ENCODE measurements at places on chromosomes 1 and 21.

DNA sequence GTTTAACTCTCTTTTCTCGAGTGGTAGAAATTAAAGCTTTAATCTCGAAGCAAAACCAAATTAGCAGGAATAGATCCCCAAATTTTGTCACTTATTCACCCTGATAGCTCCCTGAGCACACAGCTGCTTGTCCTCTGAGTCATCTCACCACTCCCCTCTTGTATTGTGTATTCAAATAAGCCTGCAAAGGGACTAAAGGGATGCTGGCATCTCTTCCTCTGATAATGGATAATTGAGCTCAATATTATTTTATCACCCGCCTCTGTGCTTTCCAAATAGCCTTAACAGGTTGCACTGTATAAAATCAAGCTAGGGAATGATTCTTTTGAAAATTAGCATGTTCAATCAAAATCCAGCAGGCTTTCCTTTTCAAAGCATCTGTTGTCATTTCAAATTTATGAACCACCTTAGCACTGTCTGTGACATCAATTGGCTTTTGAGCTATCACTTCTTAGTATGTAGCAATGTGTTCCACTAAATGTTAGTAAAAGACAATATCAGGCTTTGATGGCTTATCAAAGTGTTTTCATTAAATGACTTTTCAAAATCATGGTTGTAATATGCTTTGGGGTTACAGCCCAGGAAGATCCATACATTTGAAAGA is 561.6 kb downstream of the PLA2G4A start:
- DNase-seq = no peak
- no peaks in the 10 kb centered on the region for H3K36me3 ChIP-seq
- peaks cover 1% of the 10 kb centered on the region for H3K4me1 ChIP-seq
- no peak overlapping the region for H3K27ac ChIP-seq

DNA sequence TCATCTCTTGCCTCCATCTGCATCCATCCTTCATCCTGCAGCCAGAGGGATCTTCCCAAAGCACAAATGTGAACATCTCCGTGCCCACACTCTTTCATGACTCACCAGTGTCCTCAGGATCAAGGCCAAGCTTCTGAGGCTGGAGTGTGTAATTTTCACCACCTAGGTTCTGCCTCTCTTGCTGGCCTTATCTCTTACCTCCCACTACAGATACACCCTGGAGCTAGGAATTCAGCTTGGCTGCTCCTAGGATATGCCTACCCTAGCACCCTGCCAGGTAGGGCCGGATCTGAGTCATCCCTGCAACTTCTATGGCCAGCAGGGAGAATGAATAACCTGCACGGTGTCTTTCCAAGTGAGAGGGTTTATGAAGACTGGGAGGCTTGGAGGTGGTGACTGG is 208.7 kb upstream of the CSF3R start:
- no peaks in the 10 kb centered on the region for H3K27me3 ChIP-seq
- H3K27ac ChIP-seq = no peak overlapping the region
- no peaks in the 10 kb centered on the region for H3K36me3 ChIP-seq
- no peak for DNase-seq
- no peak overlapping the region for H3K4me3 ChIP-seq
- no peaks in the 10 kb centered on the region for H3K4me1 ChIP-seq

GRCh38 chr1:184621260-184621659 is 133.4 kb downstream of the EDEM3 start:
- H3K27ac ChIP-seq = no peak overlapping the region
- peaks cover 4% of the 10 kb centered on the region for H3K36me3 ChIP-seq
- no peak for DNase-seq

GRCh38 chr1:117828201-117828600 is 101.2 kb downstream of the GDAP2 start:
- H3K36me3 ChIP-seq = no peaks in the 10 kb centered on the region
- H3K27me3 ChIP-seq = no peaks in the 10 kb centered on the region
- DNase-seq = no peak

- DNase-seq = no peak
- no peaks in the 10 kb centered on the region for H3K27me3 ChIP-seq
- no peak overlapping the region for H3K27ac ChIP-seq
- no peak overlapping the region for H3K4me3 ChIP-seq
Observed at GRCh38 chr1:229629261-229629660, 3.2 kb downstream of the URB2 start.

DNA sequence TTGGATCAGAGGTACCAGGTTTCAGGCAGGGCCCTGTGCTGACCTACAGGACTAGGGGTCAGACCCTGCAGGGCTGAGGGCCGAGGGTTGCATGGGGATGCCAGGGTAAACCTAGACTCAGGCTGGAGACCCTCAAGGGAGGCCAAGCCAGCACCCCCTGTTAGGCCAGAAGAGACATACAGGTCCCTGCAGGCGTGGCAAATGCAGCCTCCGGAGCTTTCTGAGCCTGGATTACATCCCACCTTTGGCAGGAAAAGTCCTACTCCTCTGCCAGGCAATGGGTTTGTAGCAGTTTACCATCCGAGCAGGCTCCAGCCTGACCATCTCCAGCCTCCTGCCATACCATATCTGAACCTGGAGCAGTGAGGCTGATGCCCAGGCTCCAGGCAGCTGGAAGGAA is 425.3 kb downstream of the NPHP4 start:
- no peaks in the 10 kb centered on the region for H3K27me3 ChIP-seq
- no peak overlapping the region for H3K4me3 ChIP-seq
- no peaks in the 10 kb centered on the region for H3K4me1 ChIP-seq
- no peaks in the 10 kb centered on the region for H3K36me3 ChIP-seq

DNA sequence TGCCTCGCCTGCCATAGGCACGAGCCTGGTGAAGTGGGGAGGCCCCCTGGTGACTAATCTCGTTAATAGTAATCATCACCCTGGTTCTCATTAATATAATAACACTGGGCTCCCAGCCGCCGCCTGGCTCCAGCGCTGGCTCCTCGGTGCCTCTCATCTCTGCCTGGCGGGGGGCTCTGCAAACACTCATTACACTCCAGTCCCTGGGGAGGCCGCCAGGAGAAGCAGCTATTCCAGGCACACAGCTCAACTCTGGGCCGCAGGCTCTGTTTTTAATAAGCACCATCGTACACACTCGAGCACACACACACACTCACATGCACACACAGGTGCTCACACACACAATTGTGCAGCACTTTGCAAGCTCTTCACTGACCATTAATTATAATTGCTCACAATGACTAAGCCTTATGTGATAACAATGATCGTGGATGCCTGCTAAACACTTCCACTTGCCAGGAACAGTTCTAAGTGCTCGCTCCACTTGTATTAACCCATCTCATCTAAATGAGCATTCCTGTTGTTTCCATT is 52.2 kb downstream of the SDC3 start:
- no peak overlapping the region for H3K27ac ChIP-seq
- no peaks in the 10 kb centered on the region for H3K27me3 ChIP-seq
- peaks cover 28% of the 10 kb centered on the region for H3K4me1 ChIP-seq
- no peak for DNase-seq
- no peak overlapping the region for H3K4me3 ChIP-seq
- no peaks in the 10 kb centered on the region for H3K36me3 ChIP-seq

- H3K4me3 ChIP-seq = no peak overlapping the region
- H3K27me3 ChIP-seq = no peaks in the 10 kb centered on the region
- H3K27ac ChIP-seq = no peak overlapping the region
- H3K4me1 ChIP-seq = no peaks in the 10 kb centered on the region
- no peaks in the 10 kb centered on the region for H3K36me3 ChIP-seq
Observed at GRCh38 chr1:82507011-82507410, 706.3 kb downstream of the ADGRL2 start.

- H3K36me3 ChIP-seq = no peaks in the 10 kb centered on the region
- H3K4me3 ChIP-seq = no peak overlapping the region
- no peak overlapping the region for H3K27ac ChIP-seq
- no peak for DNase-seq
- H3K4me1 ChIP-seq = peaks cover 4% of the 10 kb centered on the region
- H3K27me3 ChIP-seq = no peaks in the 10 kb centered on the region
Observed at GRCh38 chr1:117037802-117038201, 22.3 kb upstream of the TTF2 start.

- H3K4me1 ChIP-seq = no peaks in the 10 kb centered on the region
- no peak overlapping the region for H3K27ac ChIP-seq
- no peaks in the 10 kb centered on the region for H3K36me3 ChIP-seq
Observed at GRCh38 chr1:8984990-8985389, 39.3 kb downstream of the CA6 start.

DNA sequence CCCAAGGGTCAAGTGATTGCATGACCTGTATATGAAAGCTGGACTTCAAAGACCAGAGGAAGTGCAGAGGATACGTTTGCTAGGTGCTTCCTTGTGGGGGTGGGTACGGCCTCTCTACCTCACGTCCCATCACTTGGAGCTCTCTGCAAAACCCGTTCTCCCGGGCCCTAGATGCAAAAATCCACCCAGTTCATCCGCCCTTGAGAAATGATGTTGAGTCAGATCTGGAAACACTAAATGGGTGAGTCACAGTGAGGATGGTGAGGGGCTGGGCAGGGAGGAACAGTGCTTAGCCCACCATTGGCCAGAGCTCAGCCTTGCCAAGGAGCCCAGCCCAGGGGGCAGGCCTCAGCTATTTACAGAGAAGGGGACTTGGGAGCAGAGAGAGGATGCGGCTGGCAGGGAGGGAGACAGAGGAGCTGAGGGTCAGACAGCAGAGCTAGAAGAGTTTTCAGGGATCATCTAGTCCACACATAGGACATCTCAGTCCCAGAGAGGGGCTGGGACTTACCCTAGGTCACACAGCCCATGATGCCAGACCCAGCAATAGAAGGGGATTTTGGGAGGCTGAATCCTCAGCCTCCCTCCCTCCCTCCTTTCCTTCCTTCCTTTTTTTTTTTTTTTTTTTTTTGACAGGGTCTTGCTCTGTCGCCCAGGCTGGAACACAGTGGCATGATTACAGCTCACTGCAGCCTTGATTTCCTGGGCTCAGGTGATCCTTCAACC is 14.6 kb downstream of the ARHGEF10L start:
- no peak overlapping the region for H3K27ac ChIP-seq
- no peaks in the 10 kb centered on the region for H3K27me3 ChIP-seq
- H3K36me3 ChIP-seq = no peaks in the 10 kb centered on the region
- no peak for DNase-seq
- peaks cover 17% of the 10 kb centered on the region for H3K4me1 ChIP-seq

DNA sequence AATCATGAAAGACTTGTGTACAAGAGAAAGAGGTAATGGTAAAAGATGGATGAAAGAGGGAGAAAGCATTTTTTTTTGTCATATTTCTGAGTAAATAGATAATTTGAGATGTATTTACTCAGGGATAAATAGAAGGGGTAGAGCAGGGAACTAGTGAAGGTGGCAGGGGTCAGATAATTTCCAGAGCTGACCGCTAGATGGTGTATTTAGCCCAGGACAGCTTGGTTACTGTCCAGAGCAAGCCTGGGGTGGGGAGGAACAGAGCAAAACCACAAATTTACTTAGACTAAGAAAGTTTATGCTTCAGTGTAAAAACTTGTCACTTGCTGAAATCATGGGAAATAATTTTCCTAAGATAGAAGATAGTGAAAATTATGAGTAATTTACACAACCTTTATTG is 91.5 kb downstream of the XCL2 start:
- H3K27me3 ChIP-seq = no peaks in the 10 kb centered on the region
- H3K27ac ChIP-seq = no peak overlapping the region
- H3K4me1 ChIP-seq = no peaks in the 10 kb centered on the region
- H3K4me3 ChIP-seq = no peak overlapping the region
- H3K36me3 ChIP-seq = no peaks in the 10 kb centered on the region

DNA sequence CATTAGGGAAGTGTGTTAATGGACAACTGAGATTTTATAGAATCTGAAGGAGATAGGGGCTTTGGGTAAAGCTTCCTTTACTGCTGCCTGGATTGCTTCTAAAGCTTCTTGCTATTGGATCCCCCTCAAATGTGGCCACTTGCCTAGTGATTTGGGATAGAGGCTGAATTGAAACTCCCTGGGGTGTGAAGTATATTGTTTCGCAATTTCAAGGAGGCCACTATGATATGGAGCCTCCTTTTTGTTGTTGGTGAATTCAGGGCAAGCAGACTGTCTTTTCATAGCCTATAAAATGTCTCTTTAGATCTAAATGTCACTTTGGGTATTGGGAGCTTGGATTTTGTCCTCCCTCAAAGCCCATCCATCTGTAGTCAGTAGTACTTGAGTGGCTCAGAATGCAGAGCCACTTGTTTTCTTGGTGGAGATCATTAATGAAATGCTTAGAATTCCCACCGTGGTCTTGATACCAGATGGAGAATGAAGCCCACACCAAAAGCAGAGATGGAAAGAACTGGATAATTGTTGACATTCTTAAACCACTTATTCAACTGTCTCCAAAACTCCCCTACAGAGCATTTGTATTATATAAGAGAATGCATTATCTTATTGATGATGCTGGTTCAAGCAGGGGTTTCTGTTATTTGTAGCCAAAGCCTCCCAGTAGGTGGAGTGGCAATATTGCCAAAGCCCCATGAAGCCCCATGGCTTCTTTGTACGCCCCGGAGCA is 144.3 kb upstream of the KCNE2 start:
- H3K27me3 ChIP-seq = no peaks in the 10 kb centered on the region
- no peak for DNase-seq
- H3K27ac ChIP-seq = no peak overlapping the region
- no peak overlapping the region for H3K4me3 ChIP-seq

DNA sequence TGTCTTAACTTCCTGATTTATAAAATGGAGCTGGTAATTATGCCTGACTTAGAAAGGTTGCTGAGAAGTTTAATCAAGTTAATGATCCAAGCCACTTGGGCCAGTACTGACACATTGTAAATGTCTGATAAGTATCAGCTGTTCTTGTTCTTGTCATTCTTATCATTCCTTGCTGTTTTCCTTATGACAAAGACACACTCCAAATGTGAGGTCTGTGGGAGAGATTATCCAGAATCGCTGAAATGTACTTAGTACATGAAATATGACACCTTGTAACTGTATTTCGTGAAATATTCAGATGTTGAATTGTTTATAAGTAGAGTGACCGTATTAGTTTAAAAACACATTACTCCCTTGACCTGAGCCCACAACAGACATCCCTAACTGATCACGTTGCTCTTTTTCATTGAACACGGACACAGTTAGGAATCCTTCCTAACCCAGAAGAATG is 6.1 kb downstream of the AADACL4 start:
- H3K4me3 ChIP-seq = no peak overlapping the region
- H3K27me3 ChIP-seq = no peaks in the 10 kb centered on the region
- no peaks in the 10 kb centered on the region for H3K36me3 ChIP-seq
- no peaks in the 10 kb centered on the region for H3K4me1 ChIP-seq
- H3K27ac ChIP-seq = no peak overlapping the region
- DNase-seq = no peak

DNA sequence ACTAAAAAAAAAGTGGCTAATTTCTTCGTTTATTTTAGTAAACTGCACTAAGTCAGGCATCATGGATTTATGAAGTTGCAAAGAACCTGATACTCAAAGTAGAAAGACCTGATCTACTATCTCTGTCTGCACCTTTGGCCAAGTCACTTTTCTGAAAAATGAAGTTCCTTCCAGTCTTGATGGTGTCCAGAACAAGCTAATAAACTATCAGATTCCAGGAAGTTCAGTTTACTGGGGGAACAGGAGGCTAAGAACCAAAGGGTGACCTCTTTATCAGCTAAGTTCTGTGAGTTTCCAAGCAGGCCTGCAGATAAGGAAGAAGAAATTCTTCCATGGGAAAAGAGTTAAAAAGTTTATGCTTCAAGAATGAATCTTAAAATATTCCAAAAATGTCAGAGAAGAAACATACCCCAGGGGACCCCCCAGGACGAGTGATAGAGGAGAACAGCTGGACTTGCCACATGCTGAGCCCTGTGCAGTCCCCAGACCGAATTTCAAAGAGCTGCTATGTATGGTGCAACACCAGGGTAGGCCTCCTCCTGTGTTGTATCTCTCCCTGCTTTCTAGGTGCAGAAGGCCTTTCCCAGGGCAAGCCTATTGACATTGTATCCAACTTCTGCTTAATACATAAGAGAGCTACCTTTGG is 72.8 kb upstream of the FGGY start:
- no peaks in the 10 kb centered on the region for H3K27me3 ChIP-seq
- H3K4me3 ChIP-seq = no peak overlapping the region
- H3K4me1 ChIP-seq = no peaks in the 10 kb centered on the region

Data from neuronal stem cell (in vitro differentiated cells).